ENCODE measurements at places on chromosomes 6 and 20. TPM values are rescaled to one million over a fixed set of nuclear protein-coding genes. Genes with fewer than 3 reads are reported as not detected.

The PTCHD4 gene
- 3.1 TPM for total RNA-seq

The RIPOR2 gene
- 1.0 TPM for total RNA-seq

The VEGFA gene
- 7.8 TPM for total RNA-seq

The IL17F gene
- total RNA-seq, result not detected

The RBM24 gene
- 4.4 TPM for total RNA-seq

The ARMH2 gene
- not detected for total RNA-seq

The UBE2V1 gene
- total RNA-seq, result 77.2 TPM

The LINC00237 gene
- total RNA-seq, result not detected

The EEF1A2 gene
- total RNA-seq, result 0.40 TPM

The TOX2 gene
- total RNA-seq, result 31.3 TPM

The NOTCH4 gene
- 89.3 TPM for total RNA-seq

The TSPO2 gene
- total RNA-seq, result not detected

The PXDC1 gene
- total RNA-seq, result 96.5 TPM

The SLC13A3 gene
- not detected for total RNA-seq

The PARD6B gene
- total RNA-seq, result under 0.01 TPM

The CALHM4 gene
- 0.87 TPM for total RNA-seq

All from mammary microvascular endothelial cell (primary cell).